CD4-positive, alpha-beta T cell (primary cell): ENCODE measurements at places on chromosomes 11 and 22.

DNA sequence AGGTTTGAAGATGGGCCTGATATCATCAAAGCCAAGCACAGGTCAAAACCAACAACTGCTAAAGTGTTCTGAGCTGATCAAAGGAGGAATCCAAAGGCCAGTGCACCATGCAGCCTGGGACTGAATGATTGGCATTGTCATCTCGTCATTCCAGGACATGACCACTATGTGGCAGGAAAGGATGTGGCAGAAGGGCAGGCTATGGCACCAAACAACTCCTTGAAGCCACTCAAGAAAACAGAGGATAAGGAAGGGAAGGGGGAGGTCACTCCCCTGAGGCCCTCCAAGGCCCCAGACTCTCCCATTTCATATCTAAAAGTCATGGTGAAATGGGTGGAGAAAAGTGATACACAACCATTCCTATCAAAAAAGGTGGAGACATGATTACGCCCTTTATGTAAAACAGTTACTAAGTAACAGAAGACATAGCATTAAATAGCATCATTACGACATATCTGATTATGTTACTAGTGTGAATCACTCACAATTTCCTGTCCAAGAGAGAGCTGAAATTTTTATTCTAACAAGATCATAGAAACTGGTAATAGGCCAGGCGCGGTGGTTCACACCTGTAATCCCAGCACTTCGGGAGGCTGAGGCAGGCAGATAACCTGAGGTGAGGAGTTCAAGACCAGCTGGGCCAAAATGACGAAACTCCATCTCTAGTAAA, 49.3 kb downstream of the AHNAK start:
- no peak for DNase-seq

DNA sequence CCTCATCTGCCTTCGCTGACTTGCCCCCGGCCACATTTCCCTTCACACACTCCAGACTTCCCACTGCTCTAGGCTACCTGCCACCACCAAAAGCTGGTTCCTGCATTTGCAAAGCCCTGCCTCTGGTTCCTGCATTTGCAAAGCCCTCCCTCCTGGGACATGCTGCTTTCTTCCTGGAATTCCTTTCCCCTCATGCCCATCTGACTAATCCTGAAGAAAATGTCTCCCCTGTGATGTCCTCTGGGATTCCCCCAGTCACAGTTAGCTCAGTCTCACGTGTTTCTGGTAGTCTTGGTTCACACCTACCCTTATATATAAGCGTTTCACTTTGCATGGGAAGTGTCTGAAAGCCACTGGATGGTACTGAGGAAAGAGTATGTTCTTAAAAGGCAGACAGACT, 206.9 kb downstream of the DBX1 start:
- no peak for DNase-seq

DNA sequence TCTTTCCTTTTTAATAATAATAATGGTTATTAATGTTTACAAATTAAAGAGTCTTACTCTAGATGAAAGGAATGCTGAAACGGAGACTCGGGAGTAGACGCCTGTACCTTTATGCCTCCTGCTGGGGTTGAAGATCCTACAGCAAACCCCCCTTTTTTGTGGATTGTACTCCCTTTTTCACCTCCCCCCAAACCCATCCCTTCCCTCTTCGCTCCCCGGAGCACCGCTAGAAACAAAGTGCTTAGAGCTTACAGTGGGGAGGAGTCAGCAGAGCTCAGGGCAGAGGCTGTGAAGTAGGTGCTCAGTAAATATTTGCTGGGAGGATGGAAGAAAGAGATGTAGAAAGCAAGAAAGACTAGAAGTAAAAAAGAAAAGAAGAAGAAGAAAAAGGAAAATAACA, 169.7 kb downstream of the NXPE2 start:
- DNase-seq: no peak

DNA sequence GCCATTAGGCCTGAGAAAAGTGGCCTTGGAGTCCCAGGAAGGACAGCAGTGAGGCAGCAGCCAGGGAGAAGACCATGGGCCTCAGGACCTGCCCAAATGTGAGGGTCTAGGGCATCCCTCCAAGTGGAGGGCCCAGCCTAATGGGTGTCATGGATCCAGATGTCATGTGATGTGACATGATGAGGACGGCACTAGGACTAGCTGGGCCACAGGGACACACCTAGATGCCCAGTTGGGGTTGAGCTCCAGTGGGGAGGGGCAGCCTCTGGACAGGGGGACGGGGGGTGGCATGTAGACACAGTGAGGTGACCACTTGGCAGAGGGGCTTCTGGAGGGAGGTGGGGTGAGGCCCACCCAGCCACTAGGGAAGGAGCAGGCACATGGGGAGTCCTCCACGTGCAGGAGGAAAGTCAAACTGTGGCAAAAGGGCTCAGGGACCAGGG, 5.4 kb downstream of the SCARF2 start:
- no peak for DNase-seq

DNA sequence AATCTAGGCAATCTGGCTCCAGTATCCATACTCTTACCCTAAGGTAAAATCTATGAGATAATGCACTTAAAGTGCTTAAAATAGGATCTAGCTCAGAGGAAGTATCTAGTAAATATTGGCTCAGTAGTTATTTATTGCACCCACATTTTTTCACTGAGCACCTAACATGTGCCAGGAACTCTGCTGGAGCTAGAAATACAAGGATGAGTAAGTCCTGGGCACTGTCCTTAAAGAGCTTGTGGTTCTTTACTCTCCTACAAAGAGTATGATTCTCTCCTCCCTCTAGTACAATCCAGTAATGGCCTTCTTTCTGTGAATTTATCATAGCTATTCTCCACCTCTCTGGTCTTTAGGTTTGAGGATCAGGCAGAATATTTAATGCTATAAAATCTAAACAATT, 59.2 kb downstream of the DEUP1 start:
- DNase-seq: no peak

DNA sequence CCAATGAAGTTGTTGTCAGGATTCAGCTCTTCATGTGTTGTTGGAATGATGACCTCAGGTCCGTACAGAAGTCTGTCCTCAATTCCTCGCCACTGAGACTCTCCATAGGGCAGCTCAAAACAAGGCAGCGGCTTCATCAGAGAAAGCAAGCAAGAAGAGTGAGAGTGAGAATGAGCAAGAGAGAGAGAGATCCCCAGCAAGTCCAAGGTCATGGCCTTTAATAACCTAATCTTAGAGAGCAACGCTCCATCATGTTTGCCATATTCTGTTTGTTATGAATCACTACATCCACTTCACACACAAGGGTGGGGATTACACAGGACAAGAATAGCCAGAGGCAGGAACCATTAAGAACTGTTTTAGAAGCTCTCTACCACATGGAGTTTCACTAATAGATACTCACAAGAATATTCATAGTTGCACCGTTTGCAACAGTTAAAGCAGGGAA, 23.3 kb upstream of the MMP7 start:
- DNase-seq: no peak

GRCh38 chr11:17230867-17231851, 23.4 kb upstream of the PIK3C2A start:
- peak; percentile 57 for DNase-seq

DNA sequence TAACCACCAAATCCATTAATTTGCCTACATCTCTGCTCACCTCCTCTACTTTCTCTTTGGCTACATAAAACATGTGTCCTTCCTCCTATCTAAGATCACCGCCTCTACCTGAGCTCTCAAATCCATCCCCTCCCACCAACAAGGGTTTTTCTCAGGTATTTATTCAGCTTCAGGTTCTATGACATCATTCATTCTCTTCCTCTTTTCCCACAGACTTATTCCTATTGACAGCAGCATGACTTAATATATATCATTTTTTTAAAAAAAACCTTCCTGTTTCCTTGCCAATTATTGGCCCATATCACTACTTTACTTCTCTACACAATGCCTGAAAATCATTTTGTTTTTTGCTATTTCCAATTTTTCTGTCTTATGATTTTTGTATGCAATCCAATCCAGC, 4.4 kb downstream of the CASP12 start:
- DNase-seq: no peak

- no peak for DNase-seq
These were observed 10.9 kb downstream of the PHLDB1 start for GRCh38 chr11:118618115-118618990.

DNA sequence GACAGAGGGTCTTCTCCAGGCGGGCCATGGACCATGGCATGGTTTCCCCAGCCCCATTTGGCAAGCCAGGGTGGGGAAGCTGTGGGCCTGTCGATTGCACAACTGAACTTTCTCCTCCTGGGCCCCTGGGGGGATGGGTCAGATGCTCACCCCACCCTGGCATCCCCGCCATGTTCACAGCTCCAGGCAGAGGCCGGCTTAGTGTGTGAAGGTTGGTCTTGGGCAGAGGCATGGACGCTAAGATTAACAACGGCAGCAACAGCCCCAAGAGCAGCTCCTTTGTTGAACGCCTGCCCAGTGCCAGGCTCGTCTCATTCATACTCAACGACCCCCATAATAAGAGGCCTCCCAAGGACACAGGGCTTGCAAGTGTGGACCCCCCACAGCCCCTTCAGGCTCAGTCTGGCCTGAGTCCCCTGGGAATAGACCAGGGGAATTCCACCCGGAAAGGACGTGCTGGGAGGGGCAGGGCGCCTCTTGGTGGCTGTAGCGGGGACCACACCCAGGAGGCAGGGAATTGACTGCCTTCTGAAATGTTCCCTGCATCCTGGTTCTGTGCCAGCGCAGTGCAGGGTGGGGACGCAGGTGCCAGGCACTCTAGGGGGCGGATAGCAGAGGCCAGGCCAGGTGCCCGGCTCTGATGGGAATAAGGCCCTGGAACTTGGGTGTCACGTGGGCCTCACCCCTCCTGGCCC, 8.3 kb downstream of the TSPO start:
- DNase-seq: no peak

GRCh38 chr11:112307616-112308015, 47.0 kb upstream of the PLET1 start:
- no peak for DNase-seq

DNA sequence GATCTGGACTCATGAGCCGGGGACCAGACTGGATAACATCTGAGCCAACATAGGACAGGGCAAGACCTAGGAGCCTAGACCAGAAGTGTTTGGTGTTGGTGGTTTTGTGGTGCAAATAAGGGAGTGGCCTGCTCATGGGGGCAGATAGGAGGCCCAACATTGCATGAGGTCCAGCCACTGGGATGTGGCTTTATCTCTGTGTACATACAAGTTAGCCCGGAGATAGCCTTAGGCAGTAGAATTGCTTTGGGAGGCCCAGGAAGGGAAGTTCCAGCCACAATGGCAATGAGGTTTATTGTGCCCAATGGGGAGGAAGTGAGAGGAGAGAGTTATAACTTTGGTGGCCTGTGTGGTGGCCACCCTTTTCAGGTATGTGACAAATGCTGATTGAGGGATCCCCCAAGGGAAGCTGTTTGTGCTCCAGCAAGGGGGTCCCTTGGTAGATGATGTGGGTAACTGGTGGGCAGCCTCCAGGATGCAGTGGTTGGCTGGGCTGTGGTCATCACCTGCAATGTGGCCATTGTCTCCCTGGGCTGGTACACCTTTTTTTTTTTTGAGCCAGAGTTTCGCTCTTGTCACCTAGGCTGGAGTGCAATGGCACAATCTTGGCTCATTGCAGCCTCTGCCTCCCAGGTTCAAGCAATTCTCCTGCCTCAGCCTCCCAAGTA, 6.4 kb downstream of the LMO2 start:
- no peak for DNase-seq

- DNase-seq: no peak
These were observed 10.7 kb downstream of the LSP1 start for GRCh38 chr11:1863352-1864216.

- DNase-seq: no peak
These were observed 17.5 kb downstream of the OR52E5 start for GRCh38 chr11:5910540-5910939.

DNA sequence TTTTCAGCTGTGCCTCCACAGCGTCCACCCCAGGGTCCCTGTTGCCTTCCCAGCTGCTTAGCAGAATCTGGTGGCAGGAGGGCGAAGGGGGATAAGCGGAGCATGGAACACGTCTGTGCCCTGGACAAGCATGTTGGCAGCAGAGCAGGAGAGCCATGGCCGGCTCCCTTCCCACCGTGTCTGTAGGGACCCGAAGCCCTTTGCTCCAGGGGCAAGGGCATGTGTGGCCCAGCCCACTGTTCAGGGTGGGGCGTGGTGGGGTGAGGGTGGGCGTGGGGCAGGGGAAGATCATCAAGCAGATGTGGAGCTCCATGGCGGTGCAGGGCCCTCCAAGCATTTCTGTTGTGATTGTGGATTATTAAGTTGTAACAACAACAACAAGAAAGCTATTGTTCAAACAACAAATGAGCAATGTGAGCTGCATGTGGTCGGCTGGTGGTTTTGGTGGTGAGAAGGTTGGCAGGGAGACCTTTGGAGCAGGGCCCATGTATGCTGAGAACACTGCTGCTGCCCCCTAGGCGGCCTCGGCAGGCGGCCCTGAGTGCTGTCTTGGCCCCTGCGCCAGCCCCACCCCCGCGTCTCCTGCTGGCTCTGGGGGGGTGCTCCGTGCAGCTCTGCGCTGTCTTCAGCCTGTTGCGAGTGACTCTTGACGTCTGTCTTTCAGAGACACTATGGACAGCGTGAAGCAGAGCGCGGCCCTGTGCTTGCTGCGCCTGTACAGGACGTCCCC, 50.9 kb downstream of the AP2A2 start:
- no peak for DNase-seq

- peak; percentile 16 for DNase-seq
These were observed 5.9 kb downstream of the LRRC32 start for GRCh38 chr11:76664578-76665061.

- DNase-seq: no peak
These were observed 690 bp downstream of the CKAP5 start for GRCh38 chr11:46845440-46845739.

GRCh38 chr11:72010529-72011233, 12.0 kb downstream of the IL18BP start:
- no peak for DNase-seq
